ENCODE measurements at places on chromosomes 1 and 21. TPM values are rescaled to one million over a fixed set of nuclear protein-coding genes. Genes with fewer than 3 reads are reported as not detected.

The MAN1C1 gene
- 0.34 TPM for total RNA-seq

The FCRL1 gene
- not detected for total RNA-seq

The KIF14 gene
- 1.0 TPM for total RNA-seq

The FCRL2 gene
- not detected for total RNA-seq

The CFAP74 gene
- total RNA-seq: 0.07 TPM

The EPHA2 gene
- total RNA-seq: 184 TPM

The CELA3B gene
- not detected for total RNA-seq

Data from nasal cavity respiratory epithelium epithelial cell of viscerocranial mucosa (primary cell).